ENCODE measurements at places on chromosomes 11 and 22.

DNA sequence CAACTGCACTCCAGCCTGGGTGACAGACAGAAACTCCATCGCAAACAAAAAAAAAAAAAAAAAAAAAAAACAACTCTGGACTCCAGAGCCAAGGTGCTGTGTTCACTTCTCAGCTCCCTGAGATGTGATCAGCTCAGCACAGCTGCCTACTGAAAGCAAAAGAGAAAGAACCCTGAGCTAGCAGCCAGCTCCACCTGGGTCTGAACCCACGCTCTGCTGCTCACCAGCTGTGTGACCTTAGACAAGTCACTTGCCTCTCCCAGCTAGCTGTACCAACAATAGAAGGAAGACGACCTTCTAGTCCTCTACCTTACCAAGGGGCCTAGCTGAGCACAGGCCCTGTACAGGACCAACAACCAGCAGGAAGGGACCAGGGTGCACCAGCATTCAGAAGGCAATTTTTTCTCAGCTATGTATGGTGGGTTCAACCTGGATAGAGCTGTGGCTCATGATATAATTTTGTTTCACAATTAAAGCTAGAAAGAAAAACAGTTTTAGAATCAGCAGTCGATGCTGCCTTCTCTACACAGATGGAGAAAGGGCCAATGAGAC is 3.8 kb downstream of the DGCR2 start:
- DNase-seq = no peak

- no peak for DNase-seq
These were observed 1.7 kb upstream of the OR52E5 start for GRCh38 chr11:5891216-5891800.

- DNase-seq = no peak
These were observed 27.1 kb downstream of the MAPK1 start for GRCh38 chr22:21840236-21840823.

DNA sequence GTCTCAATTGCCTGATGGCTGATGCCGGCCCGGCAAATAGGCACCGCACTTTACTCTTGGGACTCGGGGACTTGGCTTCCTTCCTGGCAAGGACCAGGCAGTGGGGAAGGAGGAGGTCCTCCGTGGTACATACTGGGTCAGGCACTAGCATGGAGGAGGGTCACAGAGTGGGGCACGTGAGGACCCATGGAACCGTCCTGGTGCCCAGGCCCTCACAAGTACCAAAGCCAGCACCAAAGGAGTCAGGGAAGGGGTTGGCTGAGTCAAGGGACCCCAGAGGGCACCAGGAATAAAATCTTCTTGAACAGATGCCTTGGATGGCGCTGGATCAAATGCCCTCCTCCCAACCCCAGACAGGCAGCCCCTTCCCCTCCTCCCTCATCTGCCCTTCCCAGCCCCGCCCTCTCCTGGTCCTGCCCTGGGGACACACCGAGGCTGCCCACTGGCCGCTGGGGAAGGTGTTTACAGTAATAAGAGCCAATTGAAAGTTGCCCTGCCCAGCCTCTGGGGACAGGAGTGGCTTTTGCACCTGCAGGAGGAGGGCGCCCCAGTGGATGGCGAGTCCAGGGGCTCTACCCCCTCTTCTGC is 5.6 kb upstream of the CARNS1 start:
- no peak for DNase-seq

DNA sequence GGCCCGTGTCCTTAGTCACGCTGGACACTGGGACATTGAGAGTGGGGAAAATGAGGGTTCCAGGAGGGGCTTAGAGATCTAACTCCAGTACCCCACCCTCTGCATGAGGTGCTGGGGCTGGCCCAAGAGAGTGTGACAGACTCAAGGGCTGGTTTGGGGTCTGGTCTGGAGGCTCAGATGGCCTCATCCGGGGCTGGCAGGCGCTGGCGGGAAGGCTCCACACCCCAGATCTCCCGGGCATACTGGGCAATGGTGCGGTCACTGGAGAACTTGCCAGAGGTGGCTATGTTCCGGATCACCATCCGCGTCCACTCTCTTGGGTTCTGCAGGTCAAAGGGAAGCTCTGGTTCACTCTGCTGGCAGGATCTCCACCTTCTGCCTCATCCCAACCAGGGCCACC is 2.5 kb upstream of the RASGRP2 start:
- no peak for DNase-seq

DNA sequence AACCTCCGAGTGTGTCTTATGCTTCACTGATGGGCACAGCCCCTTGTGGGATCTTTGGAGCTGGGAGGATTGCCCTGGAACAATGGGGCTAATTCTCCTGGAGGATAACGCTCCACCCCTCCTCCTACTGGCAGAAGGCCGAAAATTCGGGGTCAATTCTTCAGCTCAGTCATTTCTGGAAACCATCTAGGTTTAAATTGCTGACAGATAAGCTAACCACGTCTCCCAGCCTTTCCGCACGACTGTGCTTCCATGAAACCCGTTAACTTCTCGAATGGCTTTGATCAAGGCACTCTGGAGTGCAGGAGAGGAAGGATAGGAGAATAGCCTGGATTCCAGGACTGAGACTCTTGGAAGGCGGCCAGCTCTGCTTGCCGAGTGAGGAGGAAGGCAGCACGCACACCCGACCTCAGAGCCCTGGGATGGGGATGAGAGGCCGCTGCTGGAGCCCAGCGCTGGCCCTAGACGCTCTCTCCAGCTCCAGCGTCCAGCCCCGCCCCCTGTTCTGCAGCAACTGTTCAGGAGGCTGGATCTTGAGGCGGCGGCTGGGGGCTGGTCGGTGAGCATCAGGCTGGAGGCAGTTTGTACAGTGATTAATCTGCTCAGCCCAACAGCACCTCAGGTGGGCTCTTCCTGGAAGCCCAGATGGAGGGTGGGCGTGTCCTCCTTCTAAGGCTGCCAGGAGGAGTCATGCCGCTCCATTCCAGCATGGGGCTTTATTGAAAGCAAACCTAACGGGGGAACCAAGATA is 176.7 kb upstream of the NCAM1 start:
- no peak for DNase-seq

GRCh38 chr11:100970283-100971164 is 159.1 kb downstream of the PGR start:
- DNase-seq = no peak

DNA sequence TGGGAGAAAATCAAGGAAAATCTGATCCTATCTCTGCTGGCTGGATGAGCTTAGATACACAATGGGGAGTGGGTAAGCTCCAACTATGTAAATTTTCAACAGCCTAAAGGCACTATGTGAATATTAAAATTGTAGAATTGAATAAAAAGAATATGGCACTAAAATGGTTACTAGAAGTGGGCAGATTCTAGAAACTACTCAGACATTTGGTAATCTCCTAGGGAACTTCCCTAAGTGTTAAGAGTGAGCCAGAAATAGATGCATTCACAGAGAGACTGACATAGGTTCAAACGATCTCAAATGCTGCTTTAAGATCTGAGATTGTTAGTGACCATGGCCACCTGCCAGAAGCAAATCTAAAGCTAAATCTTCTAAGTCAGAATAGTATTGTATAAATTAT is 4.3 kb upstream of the OR52E1 start:
- no peak for DNase-seq

GRCh38 chr11:118565051-118565450 is 680 bp downstream of the IFT46 start:
- DNase-seq = no peak

GRCh38 chr11:95404370-95404769 is 173.4 kb upstream of the SESN3 start:
- DNase-seq = no peak

GRCh38 chr11:69641681-69642548 is 959 bp downstream of the CCND1 start:
- DNase-seq = no peak

- DNase-seq = no peak
These were observed 17.9 kb downstream of the MYEOV start for GRCh38 chr11:69311767-69312385.

- DNase-seq = no peak
These were observed 11.0 kb downstream of the SLC29A2 start for GRCh38 chr11:66360406-66361073.

DNA sequence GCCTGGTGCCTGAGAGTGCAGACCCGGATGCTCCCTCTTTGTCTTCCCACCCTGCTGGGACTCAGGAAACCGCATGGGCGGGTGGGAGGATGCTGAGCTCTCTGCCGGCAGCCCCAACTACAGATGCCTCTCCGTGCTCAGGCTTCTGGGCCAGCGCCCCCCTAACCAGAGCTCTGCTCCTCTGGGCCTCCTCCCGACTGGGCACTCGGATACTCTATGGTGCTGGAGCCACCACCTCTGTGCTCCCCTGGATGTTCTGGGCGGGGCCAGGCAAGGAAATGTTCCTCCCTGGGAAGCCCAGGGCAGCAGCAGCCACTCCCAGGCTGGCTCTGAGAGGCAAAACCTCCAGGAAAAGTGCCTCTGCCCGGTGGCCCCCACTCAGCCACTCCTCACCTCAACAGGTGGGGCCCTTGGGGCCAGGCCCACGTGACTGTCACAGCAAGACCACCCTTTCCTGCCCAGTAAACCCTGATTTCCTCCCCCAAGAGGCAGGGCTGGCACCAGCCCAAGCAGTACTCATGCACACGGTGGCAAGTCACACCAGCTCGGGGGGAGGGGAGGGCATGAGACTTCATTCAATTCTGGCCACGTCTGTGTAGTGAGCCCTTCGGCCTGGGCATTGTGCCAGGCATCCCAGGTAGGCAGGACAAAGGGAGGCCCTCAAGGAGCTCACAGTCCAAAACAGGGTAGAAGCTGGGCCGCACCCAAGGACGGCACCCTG is 54.7 kb upstream of the TCF20 start:
- no peak for DNase-seq

GRCh38 chr11:131810541-131810940 is 440.1 kb downstream of the NTM start:
- DNase-seq = no peak

DNA sequence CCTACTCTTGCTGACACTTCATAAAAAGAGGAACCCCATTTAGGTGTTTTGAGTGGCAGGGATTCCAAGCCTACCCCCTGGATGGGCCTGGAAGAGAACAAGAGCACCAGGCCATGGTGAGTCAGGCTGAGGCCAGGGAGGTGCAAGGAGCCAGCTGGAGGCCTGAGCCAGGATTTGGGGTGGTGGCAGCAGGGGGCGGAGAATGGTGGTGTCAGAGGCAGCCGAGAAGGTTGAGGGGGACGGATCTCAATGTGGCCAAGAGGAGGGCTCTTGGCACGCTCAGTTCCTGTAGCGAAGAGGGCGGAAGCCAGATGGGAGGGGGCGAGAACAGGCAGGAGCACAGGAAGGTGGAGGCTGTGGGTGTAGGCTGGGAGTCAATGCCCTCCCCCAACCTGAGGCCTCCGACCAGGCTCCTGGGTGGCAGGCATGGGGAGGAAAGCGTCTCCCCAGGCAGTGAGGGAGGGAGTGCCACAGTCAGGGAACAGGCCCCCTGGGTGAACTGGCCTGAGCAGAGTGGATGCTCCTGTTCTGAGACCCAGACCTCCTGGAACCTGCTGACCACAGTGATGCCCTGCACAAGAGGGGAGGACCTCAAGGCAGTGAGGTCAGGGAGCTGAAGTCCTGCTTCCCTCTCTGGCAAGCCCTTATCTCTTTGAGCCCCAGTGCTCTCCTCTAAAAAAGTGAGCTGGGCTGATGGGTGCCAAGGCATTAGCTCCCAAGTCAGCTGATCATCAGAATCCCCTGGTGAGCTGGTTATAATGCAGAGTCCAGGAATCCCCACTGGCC is 13.9 kb downstream of the RTN4RL2 start:
- DNase-seq = no peak

DNA sequence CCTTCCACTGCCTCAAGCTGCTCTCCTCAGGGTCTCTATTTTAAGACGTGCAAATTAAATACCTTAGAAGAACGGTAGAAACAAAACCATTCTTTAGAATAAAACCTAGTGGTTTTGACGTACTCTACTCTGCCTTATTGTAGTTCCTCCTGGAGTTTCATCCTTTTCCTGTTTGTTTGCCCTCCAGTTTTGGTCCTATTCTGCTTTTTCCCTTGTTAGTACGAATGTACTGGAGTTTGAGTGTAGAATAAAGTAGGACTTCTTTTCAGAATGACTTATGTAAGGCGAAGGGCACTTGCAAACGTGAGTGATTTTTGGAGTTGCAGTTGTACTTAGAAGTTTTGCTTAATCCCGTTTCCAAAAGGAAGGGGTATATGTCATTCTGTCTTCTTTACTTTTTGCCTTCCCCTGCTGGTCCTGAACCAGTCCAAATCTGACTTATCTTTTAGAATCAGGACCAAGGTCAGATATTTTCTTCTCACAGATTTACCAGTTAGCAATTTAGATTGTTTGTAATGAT is 1.4 kb downstream of the SIK2 start:
- DNase-seq = no peak

- DNase-seq = no peak
These were observed 22.3 kb upstream of the A4GALT start for GRCh38 chr22:42742940-42743339.

- DNase-seq = no peak
These were observed 199.5 kb upstream of the B3GAT1 start for GRCh38 chr11:134611537-134611936.

- no peak for DNase-seq
These were observed 5.3 kb upstream of the CD44 start for GRCh38 chr11:35133656-35134055.

- DNase-seq = no peak
These were observed 213.9 kb upstream of the CADM1 start for GRCh38 chr11:115718106-115718505.

DNA sequence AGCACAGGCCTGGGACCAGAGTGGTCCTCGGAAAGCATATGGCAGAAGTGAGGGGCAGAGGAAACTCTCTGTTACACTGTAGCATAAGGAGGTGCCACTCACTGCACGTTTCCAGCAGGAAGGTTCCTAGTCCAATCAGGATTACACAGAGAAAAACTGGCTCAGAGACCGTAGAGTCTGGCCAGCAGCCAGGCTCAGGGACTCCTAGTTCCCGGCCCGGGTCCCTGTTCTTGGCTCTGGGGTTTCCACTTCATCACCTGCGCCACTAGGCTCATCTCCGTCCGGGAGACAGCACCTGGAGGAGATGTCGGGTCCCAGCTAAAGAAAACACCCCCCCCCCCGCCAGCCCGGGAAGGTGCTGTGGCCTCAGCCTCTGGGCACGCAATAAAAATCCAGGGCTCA is 1.1 kb downstream of the TTLL12 start:
- DNase-seq = no peak

- no peak for DNase-seq
These were observed 39.0 kb downstream of the SLCO2B1 start for GRCh38 chr11:75189911-75190310.

DNA sequence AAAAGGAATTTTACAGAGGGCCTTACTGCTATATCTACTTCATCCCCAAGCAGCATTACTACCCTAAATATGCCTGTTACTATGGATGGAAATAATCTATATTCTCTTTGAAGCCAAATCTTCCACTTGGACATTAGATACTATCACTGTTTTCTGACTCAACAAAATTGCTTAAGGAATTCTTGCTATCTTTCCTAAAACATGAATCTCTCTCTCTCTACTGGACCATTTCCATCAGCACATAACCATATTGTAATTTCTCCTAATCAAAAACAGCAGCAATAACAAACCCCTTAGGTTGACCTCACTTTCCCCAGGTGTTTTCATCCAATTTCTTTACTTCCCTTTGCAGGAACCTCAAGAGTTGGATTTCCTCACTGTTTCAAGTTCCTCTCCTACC is 67.9 kb upstream of the BLID start:
- DNase-seq = no peak

- no peak for DNase-seq
These were observed 50.5 kb downstream of the RAB30 start for GRCh38 chr11:83020942-83021779.

GRCh38 chr11:126404367-126404766 is 48.9 kb downstream of the ST3GAL4 start:
- no peak for DNase-seq
